ENCODE measurements at places on chromosomes 1 and 21. TPM values are rescaled to one million over a fixed set of nuclear protein-coding genes. Genes with fewer than 3 reads are reported as not detected.

CCDC181 gene
- total RNA-seq: 6.7 TPM

KLHDC7A gene
- not detected for total RNA-seq

IVL gene
- not detected for total RNA-seq

OLFML3 gene
- 349 TPM for total RNA-seq

TTC22 gene
- total RNA-seq: not detected

UQCRH gene
- total RNA-seq: 567 TPM

PCAT6 gene
- total RNA-seq: 1.7 TPM

KRTAP10-1 gene
- total RNA-seq: 0.28 TPM

PDE4B gene
- 20.0 TPM for total RNA-seq

DNA sequence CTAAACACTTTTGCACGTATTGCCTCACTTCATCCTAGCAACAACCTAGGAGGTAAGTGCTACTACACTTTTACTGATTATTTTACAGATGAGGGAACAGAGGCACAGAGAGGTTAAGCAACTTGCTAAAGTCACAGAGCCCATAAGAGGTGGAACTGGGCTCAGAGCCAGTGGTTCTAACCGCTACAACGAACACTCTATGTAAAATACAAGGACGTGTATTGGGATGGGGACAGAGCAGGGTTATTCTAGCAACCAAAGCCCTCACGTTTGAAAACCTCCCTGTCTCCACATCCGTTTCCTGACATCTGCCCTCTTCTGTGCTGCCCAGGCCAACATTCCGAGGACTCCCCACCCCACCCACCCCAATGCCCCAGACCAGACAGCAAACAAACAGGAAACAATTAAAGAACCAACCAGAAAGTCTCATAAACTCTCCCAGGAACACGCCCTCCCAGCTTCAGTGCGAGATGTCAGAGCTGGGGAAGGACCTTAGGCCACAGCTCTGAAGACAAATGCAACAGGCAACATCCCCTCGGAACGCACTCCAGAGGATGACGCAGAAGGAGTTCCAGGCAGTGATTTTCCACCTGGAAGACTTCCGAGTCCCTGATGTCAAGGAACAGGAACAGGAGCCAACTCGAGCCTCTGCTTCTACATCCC is 41.1 kb downstream of the GLIS1 start:
- no peak for DNase-seq

- no peak for DNase-seq
Observed at GRCh38 chr21:34707876-34708325, 39.1 kb downstream of the CLIC6 start.

DNA sequence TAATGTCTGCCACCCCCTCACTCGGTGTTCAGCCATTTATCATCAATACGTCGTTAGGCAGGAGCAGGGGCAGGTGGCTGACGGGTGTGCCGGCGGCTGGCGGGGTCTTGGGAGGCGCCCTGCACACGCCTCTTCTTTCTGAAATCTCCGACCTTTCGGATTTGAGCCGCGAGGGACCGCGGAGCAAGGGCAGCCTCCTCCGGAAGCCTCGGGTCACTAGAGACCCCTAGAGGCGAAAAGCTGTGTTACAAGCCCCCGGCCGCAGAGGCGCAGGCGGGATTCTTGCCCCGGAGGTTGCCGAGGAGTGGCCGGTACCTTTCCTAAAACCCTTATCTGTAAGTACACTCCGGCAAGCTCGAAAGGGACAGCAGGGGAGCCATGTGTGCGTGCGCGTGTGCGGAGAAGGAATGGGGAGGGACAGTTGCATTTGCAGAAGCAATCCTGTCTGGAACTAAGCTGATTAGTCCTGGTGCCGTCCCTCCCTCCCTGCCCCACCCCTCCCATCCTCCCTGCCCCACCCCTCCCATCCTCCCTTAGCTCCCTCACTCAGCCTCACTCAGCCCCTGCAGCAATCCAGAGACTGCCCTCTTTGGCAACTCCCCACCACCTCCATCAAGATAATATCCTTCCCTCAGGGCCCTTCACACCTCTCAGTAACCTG is 11.0 kb downstream of the BRINP2 start:
- peak; percentile 81 for DNase-seq

- DNase-seq: no peak
Observed at GRCh38 chr1:84720221-84720780, 30.0 kb upstream of the SSX2IP start.

- peak; percentile 27 for DNase-seq
Observed at GRCh38 chr1:61742620-61743430, 545 bp downstream of the PATJ start.

DNA sequence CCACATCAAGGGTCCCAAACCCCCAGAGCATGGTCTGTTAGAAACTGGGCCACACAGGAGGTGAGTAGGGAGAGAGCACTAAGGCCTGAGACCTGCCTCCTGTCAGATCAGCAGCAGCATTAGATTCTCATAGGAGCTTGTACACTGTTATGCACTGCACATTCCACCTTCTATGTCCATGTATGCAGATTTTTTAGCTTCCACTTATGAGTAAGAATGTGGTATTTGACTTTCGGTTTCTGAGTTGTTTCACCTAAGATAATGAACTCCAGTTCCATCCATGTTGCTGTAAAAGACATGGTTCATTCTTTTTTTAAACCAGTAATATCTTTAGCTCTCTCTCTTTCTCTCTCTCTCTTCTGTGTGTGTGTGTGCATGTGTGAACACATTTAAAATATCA is 663 bp upstream of the GBP6 start:
- no peak for DNase-seq

GRCh38 chr1:171313319-171313834 is 606 bp upstream of the FMO4 start:
- DNase-seq: no peak

GRCh38 chr1:3939242-3940080 is 39.4 kb upstream of the C1orf174 start:
- DNase-seq: no peak

GRCh38 chr1:36910886-36911540 is 123.3 kb downstream of the GRIK3 start:
- no peak for DNase-seq

- no peak for DNase-seq
Observed at GRCh38 chr1:89870998-89871397, 50.2 kb downstream of the LRRC8D start.

DNA sequence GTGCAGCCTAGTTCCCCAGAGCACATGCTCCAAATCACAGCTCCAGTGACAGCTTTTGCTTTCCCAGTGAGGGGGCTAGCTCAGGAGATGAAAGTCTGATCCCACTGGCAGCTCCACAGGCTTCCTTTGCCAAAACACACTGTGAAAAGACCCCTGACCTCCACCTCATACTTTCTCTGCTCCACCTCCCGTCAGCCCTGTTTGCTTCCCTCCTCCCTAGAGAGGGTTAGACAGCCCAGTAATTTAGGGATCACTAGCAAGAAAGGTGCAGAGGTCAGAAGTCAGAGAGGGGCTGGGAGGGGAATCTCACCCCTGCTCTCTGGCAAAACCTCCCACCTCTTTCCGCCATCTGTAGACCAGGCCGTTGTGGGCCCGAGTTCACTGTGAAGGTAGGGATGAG is 62.8 kb downstream of the PLXNA2 start:
- no peak for DNase-seq

DNA sequence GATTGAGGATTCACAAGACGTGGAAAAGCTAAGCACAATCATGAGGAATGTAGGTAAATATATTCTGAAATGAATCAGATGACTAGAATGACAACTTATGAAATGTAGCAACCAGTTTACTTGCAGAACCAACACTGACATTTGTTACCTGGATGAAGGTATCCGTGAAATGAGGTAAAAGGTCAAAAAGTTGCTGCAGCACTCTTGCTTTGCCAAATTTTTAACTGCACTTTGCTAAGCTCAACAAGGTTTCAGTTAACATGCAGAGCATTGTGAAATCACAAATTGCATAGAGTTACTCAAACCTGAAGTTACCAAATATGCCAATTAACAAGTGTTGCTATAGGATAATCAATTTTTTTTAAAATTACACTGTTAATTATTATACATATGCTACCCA is 1280.1 kb downstream of the KCNT2 start:
- DNase-seq: no peak

GRCh38 chr1:179002552-179003345 is 22.9 kb upstream of the FAM20B start:
- DNase-seq: peak; percentile 69

Data from A673 (cell line).